Hepatocyte (in vitro differentiated cells): ENCODE measurements at places on chromosomes 1 and 21.

DNA sequence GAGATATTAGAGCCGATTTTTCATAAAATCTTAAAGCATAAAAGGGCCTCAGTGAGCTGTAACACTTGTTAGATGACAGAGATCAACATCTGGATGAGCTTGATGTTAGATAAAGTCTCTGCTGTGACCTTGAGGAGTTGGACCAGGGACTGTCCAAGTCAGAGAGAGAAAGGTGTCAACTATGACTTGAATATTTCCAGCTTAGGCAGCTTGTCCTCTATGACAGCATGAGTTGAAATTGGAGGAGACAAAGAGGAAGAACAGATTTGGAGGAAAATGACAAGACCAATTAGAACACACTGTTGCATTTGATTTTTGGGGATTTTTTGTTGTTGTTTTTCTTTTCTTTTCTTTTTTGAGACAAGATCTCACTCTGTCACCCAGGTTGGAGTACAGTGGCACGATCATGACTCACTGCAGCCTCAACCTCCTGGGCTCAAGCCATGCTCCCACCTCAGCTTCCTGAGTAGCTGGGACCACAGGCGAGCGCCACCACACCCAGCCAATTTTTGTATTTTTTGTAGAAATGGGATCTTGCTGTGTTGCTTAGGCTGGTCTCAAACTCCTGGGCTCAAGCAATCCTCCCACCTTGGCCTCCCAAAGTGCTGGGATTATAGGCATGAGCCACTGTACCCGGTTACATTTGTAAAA lies 35.3 kb upstream of the CLIC4 start:
- no peak for DNase-seq

GRCh38 chr1:117089996-117090395 lies 29.9 kb downstream of the TTF2 start:
- no peak for DNase-seq

- DNase-seq, result no peak
Observed at GRCh38 chr1:233863901-233864545, 40.5 kb upstream of the SLC35F3 start.

DNA sequence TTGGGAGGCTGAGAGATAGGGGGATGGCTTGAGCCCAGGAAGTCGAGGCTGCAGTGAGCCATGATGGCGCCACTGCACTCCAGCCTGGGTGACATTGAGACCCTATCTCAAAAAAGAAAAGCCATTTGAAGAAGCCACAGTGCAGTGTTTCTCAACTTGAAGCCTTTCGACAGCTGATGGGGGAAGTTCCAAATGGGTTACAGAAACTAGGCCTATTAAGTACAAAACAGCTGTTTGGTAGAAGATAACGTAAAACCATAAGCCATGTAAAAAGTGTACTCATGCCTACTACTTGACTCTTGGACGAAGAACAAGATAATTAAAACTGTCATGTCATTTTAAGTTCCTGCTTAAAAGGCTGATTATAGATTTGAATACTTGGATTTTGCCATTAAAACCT lies 16.6 kb downstream of the COPA start:
- no peak for DNase-seq

- no peak for DNase-seq
Observed at GRCh38 chr1:118986555-118987467, 1.3 kb downstream of the TBX15 start.

DNA sequence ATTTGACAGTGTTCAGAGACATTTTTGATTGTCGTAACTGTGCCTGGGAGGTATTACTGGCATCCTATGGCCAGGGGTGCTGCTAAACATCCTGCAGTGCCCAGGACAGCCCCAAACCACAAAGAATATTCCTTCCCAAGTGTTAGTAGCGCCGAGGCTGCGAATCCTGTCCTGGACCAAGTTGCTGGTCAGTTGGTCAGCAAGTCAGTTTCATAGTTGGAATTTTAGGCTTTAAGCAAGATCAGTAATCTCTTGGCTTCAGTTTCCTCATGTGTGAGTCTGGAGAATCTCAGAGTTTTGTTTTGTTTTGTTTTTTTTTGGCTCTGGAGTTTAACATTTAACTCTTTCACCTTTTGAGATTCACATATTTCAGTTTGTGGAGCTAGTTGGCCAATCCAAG lies 65.0 kb downstream of the MTR start:
- DNase-seq, result no peak

GRCh38 chr1:3360646-3361257 lies 93.7 kb upstream of the ARHGEF16 start:
- DNase-seq, result no peak

DNA sequence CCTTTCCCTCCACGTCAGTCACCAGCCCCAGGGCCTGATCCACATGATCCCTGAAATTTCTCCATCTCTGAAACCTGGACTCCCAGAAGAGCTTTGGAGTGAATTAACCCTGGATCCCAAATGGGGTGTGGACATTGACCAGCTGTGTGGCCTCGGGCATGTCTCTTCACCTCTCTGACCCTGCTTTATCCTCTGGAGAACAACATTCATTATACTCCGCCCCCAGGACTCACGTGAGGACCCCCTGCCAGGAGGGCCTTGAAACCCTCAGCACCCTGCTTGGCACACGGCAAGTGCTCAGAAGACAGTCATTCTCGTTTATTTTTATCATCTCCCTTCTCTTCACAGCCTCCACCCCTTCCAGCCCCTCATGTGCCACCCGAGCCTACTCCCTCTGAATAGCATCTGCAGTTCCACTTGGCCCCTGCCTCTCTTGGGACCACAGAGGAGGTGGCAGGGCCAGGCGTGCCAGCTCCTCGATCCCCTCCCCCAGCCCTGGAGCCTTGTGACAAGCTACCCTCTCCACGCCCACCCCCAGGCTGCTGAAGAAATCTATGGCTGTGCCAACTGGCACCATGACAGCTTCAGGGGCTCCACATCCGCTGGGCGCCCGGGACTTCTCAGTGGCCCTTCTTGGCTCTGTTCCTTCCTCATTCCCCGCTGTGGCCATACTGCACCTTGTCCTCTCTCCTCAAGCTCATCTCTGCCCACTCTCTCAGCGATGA lies 18.0 kb downstream of the ADGRB2 start:
- DNase-seq, result no peak

DNA sequence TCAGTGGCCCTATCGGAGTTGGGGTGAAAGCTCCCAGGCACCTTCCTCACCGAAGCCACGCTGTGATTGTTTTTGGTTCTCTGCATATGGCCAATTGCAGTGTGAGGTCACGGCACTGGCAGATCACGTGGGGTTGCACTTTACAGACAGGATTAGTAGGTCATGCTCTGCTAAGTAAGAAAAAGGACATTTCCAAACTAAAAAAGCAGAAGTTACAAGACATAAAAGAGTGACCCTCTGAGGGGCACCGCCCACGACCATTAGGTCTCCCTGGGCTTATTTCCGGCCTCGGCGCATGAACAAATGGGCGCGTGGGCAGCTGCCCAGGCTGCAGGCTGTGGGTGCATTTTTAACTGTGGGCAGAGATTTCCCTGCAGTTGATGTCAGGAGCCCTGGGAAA lies 2.0 kb downstream of the CAPN9 start:
- no peak for DNase-seq

GRCh38 chr1:178055093-178055492 lies 38.8 kb upstream of the RASAL2 start:
- no peak for DNase-seq

GRCh38 chr1:93005252-93005598 lies 44.0 kb upstream of the DIPK1A start:
- DNase-seq, result no peak

- DNase-seq, result no peak
Observed at GRCh38 chr1:110602466-110602865, 3.7 kb downstream of the KCNA2 start.
